ENCODE measurements at places on chromosomes 5 and 9.

- no peak for DNase-seq
These were observed 9.2 kb upstream of the HABP4 start for GRCh38 chr9:96440671-96441199.

DNA sequence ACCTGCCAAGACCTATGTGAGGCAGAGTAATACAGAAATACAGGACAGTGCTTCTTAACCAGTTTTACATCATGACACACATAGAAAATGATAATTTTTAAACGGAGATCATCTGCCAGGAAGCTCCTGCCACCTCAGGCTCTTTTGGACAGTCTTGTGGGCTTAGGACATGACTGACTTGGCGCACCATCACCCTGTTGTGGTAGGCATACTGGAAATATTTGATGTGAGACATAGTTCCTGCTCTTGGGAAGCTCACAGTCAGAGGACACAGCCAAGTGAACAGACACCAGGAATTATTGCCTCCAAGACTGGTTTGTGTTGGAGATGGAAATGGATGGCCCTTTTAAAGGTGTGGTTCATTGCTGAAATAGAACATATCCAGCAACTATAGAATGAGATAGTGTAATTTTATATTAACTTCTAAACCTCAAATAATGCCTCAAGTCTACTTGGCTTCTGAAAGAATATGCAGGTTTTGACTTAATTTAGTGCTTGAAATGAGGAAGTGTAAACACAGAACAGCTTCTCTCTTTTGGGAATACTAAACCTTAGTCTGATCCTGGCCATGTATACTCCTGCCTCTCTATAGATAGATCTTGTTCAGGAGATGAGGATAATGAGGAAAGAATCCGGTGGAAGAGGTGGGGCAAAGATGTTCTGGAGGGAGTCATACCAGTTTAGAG lies 19.7 kb downstream of the CPEB4 start:
- DNase-seq: no peak

- no peak for DNase-seq
These were observed 171.7 kb downstream of the TTLL11 start for GRCh38 chr9:121921444-121921843.

GRCh38 chr5:143987751-143988560 lies 176.0 kb downstream of the HMHB1 start:
- DNase-seq: peak; percentile 19

DNA sequence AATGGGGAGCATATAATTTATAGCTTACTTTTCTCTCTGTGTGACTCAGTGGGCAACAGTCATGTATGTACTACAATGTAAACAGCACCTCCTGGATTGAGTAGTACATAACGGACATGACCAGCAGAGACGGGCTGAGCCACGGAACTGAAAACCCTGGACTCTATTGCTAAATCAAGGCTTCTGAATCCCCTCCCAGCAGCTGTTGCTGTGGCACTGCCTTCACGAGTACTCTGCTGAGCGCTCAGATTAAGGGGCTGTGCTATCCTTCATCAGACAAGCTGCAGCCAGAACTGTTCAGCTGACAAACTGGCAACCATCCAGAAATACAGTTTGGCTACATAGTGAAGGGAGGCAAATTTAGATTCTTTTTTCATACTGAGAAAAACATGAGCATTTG lies 131.3 kb upstream of the CCDC180 start:
- DNase-seq: no peak

GRCh38 chr5:141753971-141754713 lies 72.1 kb upstream of the ARAP3 start:
- peak; percentile 39 for DNase-seq

DNA sequence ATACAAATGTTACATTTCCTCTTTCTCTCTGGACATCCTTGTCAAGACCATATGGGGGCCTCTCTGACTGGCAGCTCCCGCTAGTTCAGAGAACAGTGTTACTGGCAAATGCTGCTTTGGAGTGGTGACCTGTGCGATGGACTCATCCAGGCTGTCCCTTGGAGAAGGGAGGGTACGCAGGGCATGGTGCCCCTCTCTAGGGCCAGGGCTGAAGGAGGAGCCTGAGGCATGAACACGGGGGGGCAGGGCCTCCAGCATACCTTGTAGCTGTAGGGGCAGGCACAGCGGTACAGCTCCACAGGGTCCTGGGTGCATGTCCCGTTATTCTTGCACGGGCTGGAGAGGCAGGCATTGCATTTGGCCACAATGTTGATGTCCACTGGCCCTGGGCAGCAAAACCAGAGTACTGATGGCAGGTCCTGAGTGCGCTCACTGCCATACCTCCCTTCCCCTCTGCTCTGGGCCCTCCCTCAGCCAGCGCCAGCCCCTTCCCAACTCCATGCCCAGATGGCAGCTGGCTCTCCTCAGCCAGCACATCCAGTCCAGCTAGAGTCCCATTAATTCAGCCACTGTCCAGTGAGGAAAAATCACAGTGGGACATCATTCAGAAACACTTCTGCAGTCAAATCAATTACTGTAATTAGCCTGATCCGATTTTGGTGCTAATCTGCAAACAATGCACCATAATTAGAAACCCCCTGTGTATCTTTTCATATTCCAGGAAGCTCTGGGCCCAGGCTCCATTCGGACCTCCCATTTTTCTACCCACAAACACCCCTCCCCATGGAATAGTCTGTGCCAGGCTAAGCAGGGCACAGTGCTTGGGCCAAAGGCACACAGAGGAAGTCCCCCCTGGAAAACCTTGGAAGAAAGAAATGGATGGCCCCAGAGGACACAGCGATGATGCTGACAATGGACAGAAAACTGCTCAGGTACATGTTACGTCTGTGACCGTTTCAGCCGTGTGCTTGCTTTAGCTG lies 128.8 kb upstream of the PANK3 start:
- DNase-seq: no peak

DNA sequence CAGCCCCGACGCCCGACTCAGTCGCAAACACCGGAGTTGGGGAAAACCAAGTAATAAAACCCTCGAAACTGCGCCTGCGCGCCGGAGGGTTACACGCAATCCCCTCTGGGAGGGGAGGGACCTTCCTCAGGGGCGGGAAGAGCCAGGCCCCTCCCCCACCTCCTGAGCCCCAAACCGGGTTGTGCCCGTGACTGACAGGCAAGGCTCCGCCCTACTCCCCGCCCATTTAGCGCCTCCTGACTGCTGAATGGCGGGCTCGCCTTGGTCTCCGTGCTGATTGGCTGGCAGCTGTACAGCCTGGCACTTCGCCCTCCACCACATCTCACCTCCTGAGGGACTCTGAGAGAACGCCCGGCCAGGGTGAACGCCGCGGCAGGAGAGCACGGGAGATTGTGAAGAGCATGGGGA lies at the start of gene PRDM9:
TSS of gene PRDM9 (plus strand) at position 332 of the 408 bp plus-strand sequence. CDS start 1,425 bp downstream, outside the sequence.
- DNase-seq: no peak

GRCh38 chr5:758698-759053 lies 25.9 kb downstream of the ZDHHC11B start:
- no peak for DNase-seq

DNA sequence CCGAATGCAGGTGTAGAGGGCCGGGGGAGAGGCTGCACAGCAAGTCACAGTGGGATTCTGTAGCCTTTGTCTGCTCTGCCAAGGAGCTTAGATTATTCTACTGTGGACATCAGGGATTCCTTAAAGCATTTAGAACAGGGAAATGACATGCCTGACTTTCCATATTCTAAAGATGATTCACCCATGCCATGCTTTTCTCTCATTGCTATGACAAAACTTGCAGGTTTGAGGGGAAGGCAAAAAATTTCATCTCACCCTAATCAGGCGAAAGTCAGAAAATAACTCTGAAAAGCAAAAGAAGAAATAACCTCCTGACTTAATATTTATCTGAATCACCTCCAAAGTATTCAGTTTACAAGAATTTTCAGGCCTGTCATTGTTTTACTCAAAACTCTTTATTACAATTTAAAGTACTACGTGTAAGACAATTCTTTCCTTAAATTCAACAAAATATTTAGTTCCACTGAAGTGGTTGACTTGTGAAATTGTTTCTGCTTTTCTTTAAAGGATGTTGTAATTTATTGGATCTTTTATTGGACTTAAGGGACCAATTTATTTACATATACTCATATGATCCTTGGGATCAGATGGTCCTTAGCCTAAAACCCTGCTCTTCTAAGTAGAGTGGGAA lies 30.0 kb upstream of the GAS1 start:
- no peak for DNase-seq

GRCh38 chr5:75706016-75706415 lies 11.2 kb downstream of the POC5 start:
- no peak for DNase-seq

DNA sequence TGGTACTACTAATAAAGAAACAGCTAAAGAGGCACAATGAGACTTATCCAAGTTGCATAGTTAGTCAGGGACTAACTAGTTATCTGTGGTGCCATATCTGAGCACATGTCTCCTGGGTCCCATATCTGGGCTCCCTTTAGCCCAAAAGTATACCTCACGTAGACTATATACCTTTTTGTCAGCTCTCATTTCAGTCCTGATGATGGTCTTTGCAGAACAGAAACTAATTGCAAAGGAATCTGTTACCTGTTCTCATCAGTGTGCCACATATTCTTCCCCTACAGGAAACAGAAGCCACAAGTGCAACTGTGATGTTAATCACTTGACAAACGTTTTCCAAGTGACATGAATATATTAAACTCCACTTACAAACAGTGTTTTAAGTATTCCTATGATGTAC lies 395.2 kb downstream of the KIAA0825 start:
- peak; percentile 88 for DNase-seq

- DNase-seq: no peak
These were observed 294.0 kb downstream of the YTHDC2 start for GRCh38 chr5:113807427-113807991.

- DNase-seq: no peak
These were observed 88.2 kb upstream of the BASP1 start for GRCh38 chr5:17129093-17129849.

GRCh38 chr9:78150312-78150982 lies 85.4 kb upstream of the CEP78 start:
- DNase-seq: no peak

DNA sequence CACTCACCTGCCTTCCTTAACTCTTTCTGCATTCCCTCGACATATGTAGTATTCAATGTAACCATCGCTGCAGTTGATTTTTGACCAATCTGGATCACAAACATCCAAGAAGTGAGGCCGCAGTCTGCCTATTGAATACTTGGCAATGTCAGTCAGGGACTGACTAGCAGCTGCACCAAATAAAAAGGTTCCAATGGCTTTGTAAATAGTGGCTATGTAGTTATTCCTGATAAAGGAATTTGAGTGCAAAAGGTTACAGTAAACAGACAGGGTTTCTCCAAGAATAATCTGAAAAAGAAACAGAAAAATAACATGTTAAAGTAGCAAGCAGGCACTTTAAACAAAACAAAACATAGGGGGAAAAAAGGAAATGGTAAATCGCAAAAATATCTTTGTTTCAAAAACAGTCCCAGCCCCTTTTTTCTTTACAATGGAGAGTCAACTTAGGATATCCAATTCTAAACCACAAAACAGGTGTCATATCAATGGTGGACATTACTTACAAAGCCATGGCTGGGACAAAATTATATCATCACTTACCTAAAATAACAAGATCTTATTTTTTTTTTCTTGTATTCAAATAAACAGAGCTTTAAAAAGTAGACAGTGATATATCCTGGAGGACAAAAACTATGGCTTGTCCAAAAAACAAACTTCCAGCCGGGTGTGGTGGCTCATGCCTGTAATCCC lies 66.8 kb downstream of the PLPP1 start:
- no peak for DNase-seq

DNA sequence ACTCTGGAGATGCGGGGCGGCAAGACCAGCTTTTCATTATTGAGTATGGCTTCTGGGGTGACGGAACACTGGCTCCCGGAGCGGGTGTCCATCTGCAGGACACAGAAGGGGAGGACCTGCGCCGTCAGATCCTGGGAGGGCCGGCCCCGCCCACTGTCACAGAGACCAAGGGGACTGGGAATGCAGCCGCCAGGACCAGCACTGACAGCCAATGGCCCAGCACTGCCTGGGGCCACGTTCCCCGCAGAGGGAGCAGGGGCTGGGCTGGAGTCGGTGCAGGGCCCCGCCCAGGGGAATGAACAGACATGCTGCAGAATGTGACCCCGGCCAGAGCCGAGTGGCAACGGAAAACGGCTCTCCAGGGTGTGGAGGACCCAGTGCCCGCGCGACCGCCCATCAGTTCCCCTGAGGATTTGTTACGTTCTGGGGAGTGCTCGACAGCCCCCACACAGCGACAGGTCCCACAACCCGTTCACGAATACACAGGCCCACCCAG lies at the start of gene ZDHHC11:
TSS of gene ZDHHC11 (minus strand) at position 476 of the 496 bp plus-strand sequence. CDS start at position 92, 384 bp downstream.
- DNase-seq: no peak

DNA sequence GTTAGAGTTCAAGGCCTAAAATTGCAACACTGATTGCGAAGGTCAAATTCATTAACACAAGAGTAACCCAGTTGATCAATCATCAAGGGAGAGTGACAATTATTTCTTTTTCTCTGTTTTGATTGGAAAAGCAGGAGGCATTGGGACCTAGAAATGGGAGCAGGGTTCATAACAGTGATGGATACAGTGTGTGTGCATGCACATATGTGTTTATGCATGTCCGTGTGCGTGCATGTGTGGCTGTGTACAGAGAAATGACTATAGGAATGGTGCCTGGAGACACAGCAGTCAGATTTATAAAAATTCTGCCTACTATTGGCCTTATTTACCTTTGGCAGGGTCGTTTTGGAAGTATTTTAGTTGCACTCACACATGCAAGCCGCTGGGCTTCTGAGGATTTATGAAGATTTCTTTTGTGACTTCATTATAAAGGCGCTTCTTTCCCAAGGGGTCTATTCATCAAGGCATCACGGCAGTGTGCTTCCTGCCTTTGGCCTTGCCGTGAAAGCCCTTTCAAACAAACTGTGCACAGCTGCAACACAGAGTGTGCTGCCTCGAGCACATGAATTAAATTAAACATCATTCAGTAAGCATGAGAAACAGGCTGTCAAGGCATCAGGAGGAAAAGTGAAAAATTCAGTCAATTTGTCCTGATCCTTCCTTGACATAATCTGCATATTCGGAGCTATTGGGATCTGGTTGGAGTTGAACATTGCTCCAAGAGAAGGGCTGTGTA lies 122.8 kb upstream of the PUM3 start:
- no peak for DNase-seq

GRCh38 chr9:96555567-96556386 lies 63.9 kb downstream of the CDC14B start:
- no peak for DNase-seq

- no peak for DNase-seq
These were observed 197.1 kb downstream of the NR3C1 start for GRCh38 chr5:143206196-143207053.

GRCh38 chr9:137881591-137882505 lies 4.3 kb downstream of the CACNA1B start:
- no peak for DNase-seq

- no peak for DNase-seq
These were observed 115.2 kb downstream of the RXRA start for GRCh38 chr9:134441227-134442084.
